ENCODE measurements at places on chromosomes 3 and 15.

DNA sequence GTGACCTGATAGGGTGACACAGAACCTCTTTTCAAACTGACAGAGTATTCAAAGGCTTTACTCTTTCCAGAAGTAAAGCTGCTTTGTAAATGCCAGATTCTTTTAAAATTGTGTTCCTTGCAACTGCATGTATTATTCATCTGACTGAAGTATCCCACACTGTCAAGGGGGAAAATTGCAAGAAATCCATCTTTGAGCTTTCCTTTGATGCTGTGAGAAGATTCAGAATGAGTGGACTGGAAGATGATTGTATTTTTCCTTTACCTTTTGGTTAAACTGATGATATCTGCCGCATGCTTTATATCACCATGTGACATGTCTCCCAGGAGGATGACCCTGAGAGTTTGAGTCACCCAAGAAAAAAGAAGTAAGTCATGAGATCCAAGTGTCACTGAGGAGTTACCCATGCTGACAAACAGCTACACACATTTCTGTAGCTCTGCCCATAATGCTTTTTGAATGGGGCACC is 250.8 kb upstream of the CBLB start:
- no peak for DNase-seq

DNA sequence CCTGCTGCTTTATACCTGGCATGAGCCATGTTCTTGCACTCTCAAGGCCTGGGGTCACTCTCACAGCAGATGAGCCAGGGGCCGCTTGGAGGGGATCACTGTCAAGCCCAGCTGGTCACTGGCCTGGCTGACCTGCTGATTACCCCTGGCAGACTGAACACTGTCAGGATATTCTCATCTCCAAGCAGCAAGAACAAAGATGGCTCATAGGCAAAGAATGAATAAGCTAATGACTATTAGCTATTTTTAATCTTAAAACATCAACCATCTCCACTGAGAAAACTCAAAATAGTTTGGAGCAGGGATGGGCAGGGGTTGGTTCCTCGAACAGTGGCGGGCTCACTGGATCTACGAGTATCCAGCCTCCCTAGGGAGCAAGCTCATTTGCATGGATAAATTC is 64.4 kb upstream of the ACAN start:
- no peak for DNase-seq

GRCh38 chr3:46931631-46932331 is 44.8 kb downstream of the CCDC12 start:
- no peak for DNase-seq

DNA sequence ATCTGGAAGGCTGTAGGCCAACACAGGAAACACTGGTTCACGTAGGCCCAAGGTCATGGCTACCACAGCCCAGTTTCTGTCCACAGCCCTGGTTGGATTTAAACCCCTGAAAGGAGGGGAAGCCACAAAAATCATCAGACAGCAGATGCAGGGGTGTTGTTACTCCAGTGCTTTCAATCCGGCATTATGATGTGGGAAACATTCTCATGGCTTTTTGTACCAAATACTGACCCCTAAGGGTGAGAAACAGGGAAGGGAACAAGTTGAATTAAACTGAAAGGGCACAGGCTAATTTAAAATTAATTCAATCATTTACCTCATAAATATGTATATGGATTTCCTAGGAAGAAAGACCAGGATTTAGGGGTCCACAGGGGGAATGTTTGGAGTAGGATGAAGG is 375.6 kb downstream of the CTNNB1 start:
- no peak for DNase-seq

DNA sequence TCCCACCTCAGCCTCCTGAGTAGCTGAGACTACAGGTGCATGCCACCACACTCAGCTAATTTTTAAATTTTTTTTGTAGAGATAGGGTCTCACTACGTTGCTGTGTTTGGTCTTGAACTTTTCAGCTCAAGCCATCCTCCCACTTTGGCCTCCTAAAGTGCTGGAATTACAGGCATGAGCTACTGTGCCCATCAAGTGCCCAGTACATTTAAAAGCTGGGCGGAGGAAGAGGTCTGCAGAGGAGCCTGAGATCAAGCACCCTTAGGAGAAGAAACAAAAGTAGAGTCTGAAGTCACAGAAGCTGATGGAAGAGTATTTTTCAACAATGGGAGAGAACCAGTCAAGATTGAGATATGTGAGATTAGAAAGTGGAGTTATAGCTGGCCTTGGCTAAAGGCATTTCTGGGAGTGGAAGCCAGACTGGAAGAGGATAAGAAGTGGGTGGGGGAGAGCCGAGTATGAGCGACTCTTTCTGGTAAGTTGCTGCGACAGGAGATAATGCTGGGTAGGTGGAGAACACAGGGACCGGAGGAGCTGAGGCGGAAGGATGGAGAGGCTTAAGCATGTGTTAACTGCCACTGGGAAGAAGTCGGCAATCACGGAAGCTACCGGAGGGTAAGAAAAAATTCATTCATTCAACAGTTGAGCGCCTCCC is 782 bp upstream of the IREB2 start:
- DNase-seq: no peak

DNA sequence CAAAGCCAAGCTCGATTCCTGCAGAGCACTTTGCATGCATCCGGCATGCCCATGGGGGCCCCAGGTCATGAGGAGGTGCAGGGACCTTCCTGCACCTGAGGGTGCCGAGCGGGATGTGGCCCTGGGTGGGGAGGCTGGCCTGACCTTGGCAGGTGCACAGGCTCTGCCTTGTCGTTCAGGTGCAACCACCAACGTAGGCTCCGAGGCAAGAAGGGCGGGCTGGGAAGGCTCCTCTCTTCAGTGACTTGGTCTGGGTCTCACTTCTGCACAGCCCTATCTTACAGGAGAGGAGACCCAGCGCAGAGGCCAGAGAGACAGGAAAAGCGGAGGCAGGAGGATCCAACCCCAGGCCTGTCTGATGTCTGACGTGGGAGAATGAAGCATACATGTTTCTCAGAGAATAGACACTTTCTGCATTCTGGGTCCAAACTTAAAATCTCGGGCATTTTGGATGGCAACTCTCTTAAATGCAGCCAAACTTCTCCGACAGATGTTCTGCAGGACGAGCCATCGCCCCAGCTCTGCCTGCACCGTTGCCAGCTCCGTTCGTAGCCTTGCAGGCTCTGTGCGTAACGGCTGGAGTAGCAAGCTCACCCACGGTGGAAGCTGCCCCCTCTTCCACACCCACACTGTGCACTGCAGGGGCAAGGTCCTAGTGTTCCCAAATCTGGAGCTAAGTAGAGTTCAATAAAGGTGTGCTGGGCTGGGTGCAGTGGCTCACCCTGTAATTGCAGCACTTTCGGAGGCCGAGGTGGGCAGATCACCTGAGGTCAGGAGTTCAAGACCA is 60.8 kb upstream of the SNRPA1 start:
- no peak for DNase-seq

DNA sequence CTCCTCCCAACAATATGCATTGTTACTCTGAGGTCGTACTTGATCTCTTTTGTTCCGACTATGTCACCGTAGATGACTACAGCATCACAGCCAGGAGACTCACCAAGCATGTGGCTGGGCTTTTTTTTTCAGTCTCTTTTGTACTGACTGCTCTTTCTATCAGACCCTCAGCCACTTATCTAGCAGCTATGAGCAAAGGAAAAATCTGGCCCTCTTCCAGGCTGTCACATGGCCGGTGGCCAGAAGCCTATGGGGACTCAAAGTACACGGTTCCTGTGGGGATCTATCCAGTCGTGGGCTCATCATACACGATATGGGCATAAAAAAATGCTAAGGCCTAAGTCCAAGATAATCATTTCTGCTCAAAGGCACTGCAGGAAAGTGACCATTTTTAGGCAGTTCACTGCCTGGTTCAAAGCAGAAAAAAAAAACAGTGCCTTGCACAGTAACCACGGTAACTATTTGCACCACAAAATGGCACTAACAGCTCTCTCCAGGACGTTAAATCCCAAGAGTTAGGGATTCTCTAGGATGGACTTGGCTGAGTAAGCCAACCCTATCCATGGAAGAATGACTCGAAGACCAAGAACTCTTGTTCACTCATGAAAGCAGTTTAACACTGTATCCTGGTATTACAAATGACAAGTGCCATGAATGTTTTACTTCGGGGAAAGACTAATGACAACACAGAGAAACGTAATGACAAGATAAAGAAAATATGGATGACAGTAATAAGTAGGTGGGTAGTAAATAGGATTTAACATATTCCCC is 50.3 kb downstream of the SHQ1 start:
- peak; percentile 56 for DNase-seq

- no peak for DNase-seq
These were observed 1.2 kb downstream of the TRIM71 start for GRCh38 chr3:32818970-32819511.

DNA sequence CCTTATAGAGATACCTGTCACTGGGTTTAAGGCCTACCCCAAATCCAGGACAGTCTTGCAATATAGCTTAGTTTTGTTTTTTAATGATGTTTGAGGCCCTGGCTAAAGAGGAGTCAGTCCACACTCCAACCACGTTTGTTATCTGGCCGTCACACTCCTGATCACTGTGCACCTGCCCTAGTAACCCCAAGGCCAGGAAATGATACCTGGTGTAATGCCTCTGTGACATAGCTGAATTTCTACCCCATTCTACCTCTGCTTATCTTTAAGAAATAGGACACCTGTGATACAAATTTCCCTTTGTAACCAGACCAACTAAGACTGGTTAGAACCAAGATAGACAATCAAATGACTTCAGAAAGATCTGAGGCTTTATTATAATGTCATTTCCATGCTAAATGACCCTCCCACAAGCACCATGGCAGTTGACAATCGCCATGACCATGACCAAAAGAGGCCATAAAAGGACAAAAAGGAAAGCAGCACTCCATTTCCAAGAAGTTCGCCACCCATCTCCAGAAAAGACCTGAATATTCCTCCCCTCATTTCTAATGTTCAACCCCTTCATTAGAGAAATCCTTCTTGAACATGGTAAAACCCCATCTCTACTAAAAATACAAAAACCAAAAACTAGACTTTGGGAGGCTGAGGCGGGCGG is 4.8 kb upstream of the RTP3 start:
- DNase-seq: no peak

DNA sequence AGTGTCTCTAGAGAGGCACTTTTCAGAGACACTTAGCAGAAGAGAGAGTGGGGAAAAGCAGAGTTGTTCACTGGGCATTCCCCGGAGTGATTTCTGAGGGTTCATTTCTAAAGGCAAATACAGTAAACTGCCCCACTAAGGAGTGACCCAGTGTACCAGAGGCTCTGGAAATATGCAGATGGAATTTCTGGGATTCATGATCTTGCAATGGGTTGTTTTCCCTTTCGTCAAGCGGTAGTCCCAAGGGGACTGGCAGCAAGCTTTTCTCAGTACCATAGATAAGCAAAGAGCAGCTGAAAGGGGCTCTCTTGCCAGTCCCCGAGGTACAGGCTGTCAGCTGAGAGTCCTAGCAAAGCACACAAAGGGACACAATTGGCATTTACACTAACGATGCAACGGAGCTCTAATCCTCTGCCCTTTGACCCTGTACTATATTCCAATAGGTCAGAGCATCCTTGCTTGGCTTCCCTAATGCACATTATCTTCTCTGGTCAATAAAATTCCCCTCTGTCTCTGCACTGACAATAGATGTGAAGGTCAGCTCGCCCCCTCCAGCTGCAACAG is 155.6 kb downstream of the SEMA6D start:
- no peak for DNase-seq

DNA sequence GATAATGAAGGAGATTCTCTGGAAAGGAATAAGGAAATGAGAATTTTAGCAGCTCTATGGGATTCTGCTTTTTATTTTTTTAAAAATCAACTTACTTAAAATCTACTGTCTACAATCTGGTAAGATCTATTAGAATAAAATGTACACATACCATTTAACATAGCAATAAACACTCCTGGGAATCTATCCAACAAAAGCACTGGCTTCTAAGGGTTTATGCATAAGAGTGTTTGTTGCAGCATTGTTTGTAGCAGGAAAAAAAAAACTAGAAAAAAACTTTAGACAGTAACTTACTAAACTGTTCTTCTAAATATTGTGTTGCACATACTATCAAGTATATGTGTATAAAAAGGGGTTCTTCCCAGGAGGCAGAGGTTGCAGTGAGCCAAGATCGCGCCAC is 15.7 kb upstream of the RBP1 start:
- DNase-seq: no peak

GRCh38 chr3:117144853-117145252 is 435.3 kb downstream of the TUSC7 start:
- no peak for DNase-seq

DNA sequence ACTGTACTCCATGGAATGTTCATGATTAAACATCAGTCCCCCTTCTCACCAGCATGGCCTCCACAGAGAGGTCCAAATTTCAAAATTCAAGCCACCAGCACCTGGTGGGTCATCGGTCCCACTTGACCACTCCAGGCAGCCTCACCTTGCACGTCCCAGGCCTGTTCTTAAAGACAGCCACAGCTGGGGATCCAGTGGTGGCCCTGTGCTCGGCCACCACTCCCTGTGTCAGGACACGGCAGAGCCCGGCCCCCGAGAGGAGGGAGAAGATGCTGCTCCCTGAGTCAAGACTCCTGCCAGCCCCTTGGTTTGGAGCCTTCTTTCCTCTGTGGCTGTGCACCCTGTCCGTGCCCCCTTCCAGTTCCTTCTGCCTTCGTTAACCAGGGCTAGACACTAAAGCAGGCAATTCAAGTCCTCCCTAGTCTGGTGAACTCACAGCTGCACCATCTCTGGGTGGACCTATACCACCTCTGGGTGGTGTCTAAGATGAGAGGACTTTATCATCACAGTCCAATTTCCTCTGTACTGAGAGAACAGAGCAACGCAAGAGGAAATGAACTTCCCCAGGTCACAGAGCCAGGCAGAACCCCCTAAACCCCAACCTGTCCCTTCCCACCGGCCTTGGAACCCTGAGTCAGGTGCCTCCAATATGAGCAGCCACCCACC is 97.1 kb downstream of the MEGF11 start:
- DNase-seq: no peak

DNA sequence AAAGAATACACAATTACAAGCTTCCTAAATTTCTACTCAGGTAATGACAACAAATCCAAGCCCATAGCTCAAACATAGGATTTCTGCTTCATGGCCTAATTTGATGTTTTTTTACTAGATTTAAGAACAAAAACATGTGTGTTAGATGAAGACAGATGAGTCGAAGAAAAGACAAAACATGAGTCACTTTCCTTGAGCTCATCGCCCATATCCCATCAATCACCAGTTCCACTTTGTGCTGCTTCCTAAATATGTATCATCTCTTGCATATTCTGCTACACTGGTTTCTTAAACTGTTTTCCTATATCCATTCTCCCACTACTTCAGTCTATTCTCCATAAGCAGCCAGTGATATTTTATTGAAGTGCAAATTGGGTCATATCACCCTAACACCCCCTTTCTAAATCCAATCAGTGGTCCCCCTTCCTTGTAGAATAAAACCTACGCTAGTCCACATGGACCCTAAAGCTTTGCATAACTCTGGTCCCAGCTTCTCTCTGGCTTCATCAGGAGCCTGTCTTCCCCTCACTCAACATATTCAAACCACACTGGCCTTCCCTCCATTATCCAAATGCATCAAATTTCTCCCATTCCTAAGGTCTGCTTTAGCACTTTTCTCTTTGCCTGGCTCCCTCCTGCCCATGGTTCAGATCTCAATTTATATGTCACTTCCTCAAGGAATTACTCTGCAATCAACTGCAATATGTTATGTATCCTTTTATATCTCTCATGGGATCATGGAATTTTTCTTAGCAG is 1033.9 kb downstream of the FHIT start:
- DNase-seq: no peak

All from mesothelial cell of epicardium (in vitro differentiated cells).